Small intestine (tissue), 16 donors: ENCODE measurements at places on chromosomes 3 and 15. TPM values are rescaled to one million over a fixed set of nuclear protein-coding genes. Genes with fewer than 3 reads are reported as not detected.
A peak's percentile ranks its signal among the peaks of the same experiment; 100 is the strongest.

- H3K4me3 ChIP-seq, result no peak overlapping the region
- peak; percentile 80 for DNase-seq
- H3K27ac ChIP-seq, result no peak overlapping the region
- H3K27me3 ChIP-seq, result peaks cover 8% of the 10 kb centered on the region
- H3K36me3 ChIP-seq, result no peaks in the 10 kb centered on the region
- H3K4me1 ChIP-seq, result no peaks in the 10 kb centered on the region
These were observed 17.6 kb upstream of the CCDC174 start for GRCh38 chr3:14633819-14634424.

Gene SLC24A5
- not detected for polyA plus RNA-seq

Gene SLC12A1
- 0.04 TPM for polyA plus RNA-seq

Gene CAND2
- 0.27 TPM for polyA plus RNA-seq
